ENCODE measurements at places on chromosomes 12 and 14.
A peak's percentile ranks its signal among the peaks of the same experiment; 100 is the strongest.

GRCh38 chr12:96585977-96586376, 96.6 kb downstream of the CFAP54 start:
- no peak overlapping the region for H3K4me3 ChIP-seq
- no peak overlapping the region for H3K27ac ChIP-seq
- H3K4me1 ChIP-seq, result no peaks in the 10 kb centered on the region
- no peaks in the 10 kb centered on the region for H3K36me3 ChIP-seq
- no peak for DNase-seq

GRCh38 chr12:131608740-131609690, 101.9 kb upstream of the SFSWAP start:
- H3K4me3 ChIP-seq, result peak overlapping the region; percentile 45
- peaks cover 1% of the 10 kb centered on the region for H3K36me3 ChIP-seq
- H3K27me3 ChIP-seq, result no peaks in the 10 kb centered on the region
- H3K4me1 ChIP-seq, result peaks cover 44% of the 10 kb centered on the region

DNA sequence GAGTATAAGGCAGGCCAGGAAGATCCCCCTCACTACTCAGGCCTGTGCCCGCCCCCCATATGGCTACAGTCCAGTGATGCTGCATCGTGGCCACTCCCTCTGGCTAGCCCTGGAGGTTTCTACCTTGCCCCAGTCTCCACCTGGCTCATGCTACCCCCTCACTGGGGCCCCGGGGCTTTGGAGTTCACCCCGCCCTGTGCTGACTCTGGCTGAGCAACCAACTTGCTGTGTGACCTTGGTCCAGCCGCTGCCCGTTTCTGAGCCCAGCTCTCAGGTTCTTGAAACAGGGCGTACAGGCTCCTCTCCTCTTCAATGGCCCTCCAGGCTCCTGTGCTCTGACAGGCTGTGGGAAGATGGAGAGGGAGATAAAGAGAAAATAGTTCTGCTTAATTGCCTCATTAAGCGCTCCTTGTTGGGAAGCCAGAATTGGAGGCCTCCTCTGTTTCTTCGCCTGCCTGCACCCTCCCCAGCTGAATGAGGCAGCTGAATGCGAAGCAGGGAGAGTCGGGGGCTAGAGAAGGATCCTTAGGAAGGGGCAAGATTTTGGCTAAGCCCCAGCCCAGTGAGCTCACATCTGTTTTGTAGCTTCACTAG, 138.2 kb upstream of the NCOR2 start:
- peaks cover 1% of the 10 kb centered on the region for H3K36me3 ChIP-seq
- H3K4me1 ChIP-seq, result no peaks in the 10 kb centered on the region
- H3K27ac ChIP-seq, result peak overlapping the region; percentile 67
- H3K4me3 ChIP-seq, result no peak overlapping the region
- no peaks in the 10 kb centered on the region for H3K27me3 ChIP-seq
- DNase-seq, result no peak

GRCh38 chr12:122854554-122854953, 19.3 kb downstream of the HIP1R start:
- no peak overlapping the region for H3K4me3 ChIP-seq
- H3K27me3 ChIP-seq, result no peaks in the 10 kb centered on the region
- no peak overlapping the region for H3K27ac ChIP-seq
- H3K36me3 ChIP-seq, result peaks cover 19% of the 10 kb centered on the region
- DNase-seq, result no peak

DNA sequence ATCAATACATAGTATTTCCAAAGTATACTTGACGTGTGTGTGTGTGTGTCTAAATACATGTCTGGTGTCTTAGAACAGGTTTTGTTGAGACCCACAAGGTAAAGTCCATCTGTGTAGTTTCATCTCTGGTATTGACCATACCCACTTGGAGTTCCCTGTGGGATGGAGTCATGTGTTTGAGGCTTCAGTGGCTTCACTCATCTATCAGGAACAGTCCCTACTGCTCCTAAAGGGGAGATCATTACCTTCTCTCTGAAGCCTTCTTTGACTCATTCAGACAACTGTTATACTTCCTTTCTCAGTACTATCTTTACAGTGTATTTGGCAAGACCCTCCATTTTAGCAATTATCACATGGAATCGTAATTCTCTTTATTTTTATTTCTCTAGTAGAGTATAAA, 14.2 kb downstream of the RAB21 start:
- peaks cover 50% of the 10 kb centered on the region for H3K4me1 ChIP-seq
- peaks cover 34% of the 10 kb centered on the region for H3K36me3 ChIP-seq
- H3K4me3 ChIP-seq, result no peak overlapping the region
- no peaks in the 10 kb centered on the region for H3K27me3 ChIP-seq

GRCh38 chr14:20177433-20177974, 13.2 kb upstream of the OR11G2 start:
- DNase-seq, result no peak
- H3K27ac ChIP-seq, result no peak overlapping the region
- no peaks in the 10 kb centered on the region for H3K36me3 ChIP-seq
- peaks cover 29% of the 10 kb centered on the region for H3K27me3 ChIP-seq
- H3K4me3 ChIP-seq, result no peak overlapping the region

- H3K4me1 ChIP-seq, result no peaks in the 10 kb centered on the region
- peaks cover 1% of the 10 kb centered on the region for H3K36me3 ChIP-seq
- DNase-seq, result no peak
- no peak overlapping the region for H3K27ac ChIP-seq
These were observed 5.6 kb downstream of the TBX5 start for GRCh38 chr12:114400361-114400811.

DNA sequence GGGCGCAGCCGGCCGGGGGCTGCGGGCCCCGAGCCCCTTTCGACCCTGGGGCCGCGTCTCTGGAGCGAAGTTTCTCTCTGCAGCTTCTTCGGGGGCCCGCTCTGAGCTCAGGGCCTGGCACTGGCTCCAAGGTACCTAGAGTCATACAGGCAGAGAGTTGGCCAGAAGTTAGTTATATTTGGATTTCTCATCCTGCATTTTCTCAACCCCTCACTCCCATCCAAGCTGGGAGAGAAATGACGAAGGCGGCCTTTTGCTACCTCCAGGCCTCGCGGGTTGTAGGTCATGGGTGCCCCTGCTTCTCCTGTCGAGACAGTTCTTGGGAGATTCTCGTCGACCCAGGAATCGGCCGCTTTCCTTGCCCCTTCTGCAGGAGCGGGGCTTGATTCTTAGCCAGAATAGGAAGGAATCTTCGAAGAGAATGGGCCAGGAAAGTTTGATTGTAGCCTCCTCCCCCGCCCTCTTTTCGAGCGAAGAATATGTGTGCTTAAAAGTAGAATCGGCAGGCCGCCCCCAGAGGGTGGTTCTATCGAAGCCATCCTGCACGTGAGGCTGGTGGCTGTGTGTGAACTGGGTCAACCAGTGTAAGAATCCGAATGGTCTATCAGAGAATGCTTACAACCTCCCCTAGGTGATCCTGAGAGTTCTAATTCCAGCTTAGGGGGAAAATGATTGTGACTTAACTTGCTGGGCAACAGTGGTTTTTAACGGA, 785 bp downstream of the MLEC start:
- H3K36me3 ChIP-seq, result peaks cover 11% of the 10 kb centered on the region
- H3K4me3 ChIP-seq, result peak overlapping the region; percentile 83
- no peak for DNase-seq
- peaks cover 34% of the 10 kb centered on the region for H3K4me1 ChIP-seq
- no peaks in the 10 kb centered on the region for H3K27me3 ChIP-seq

GRCh38 chr14:65007202-65007601, 20.5 kb downstream of the FNTB start:
- no peaks in the 10 kb centered on the region for H3K27me3 ChIP-seq
- H3K36me3 ChIP-seq, result peaks cover 8% of the 10 kb centered on the region
- no peak for DNase-seq

- DNase-seq, result no peak
- H3K27me3 ChIP-seq, result peaks cover 74% of the 10 kb centered on the region
- no peak overlapping the region for H3K4me3 ChIP-seq
- no peak overlapping the region for H3K27ac ChIP-seq
- peaks cover 1% of the 10 kb centered on the region for H3K36me3 ChIP-seq
- H3K4me1 ChIP-seq, result no peaks in the 10 kb centered on the region
These were observed 11.9 kb downstream of the LALBA start for GRCh38 chr12:48557919-48558318.

DNA sequence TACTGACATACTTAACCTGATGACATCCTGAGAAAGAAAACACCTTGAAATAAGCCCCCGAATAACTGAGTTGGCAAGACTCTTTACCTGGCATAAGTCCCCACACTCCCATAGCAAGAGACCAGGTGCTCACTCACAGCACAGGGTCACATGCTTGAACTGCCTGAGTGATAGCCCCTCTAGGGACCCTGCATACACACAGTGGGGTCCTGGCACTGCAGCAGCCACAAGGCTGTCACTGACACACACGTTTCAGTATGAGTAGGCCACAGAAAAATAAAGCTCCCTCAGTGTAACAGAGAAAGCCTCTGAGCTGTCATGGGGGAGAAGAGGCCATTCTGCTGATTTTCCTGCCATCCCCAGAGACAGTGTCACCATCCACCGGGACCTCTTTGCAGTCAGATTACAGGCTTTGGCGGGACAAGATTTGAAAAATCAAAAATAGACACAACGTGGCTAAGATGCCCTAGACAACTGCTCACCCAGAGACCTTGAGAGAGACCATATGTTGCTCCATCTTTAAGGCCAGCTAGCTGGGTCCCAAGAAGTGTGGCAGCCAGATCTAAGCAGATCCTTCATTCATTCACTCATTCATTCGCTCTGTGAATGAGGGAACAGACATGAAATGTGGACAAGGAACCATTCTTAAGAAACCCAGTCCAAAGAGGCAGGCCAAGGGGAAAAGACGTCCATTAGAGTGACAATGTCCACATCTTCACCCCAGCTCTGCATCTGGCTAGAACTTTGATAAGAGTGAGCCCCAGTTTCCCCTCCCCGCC, 1.6 kb downstream of the SCARB1 start:
- H3K27ac ChIP-seq, result no peak overlapping the region
- no peak for DNase-seq
- peak overlapping the region; percentile 83 for H3K4me3 ChIP-seq
- no peaks in the 10 kb centered on the region for H3K27me3 ChIP-seq
- H3K4me1 ChIP-seq, result peaks cover 13% of the 10 kb centered on the region
- no peaks in the 10 kb centered on the region for H3K36me3 ChIP-seq

DNA sequence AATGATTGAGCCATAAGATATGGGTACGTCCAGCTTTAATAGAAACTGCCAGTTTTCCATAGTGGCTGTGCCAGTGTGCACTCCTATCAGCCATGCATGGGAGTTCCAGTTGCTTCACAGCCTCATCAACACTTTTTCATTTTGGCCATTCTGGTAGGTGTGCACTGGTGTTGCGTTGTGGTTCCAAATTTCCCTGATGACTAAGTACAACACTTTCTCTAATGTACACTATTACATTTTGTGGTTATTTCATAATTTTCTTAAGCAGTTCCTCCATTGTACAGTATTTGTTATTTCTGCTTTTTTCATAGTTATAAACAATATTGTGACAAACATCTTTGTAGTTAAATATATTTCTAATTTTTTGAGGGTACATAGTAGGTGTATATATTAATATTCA, 21.5 kb upstream of the OAS1 start:
- no peaks in the 10 kb centered on the region for H3K4me1 ChIP-seq
- H3K36me3 ChIP-seq, result no peaks in the 10 kb centered on the region
- no peak overlapping the region for H3K4me3 ChIP-seq
- peaks cover 40% of the 10 kb centered on the region for H3K27me3 ChIP-seq
- DNase-seq, result no peak
- H3K27ac ChIP-seq, result no peak overlapping the region

- no peaks in the 10 kb centered on the region for H3K36me3 ChIP-seq
- no peaks in the 10 kb centered on the region for H3K27me3 ChIP-seq
- no peak overlapping the region for H3K27ac ChIP-seq
- DNase-seq, result no peak
- H3K4me3 ChIP-seq, result no peak overlapping the region
These were observed 258.7 kb downstream of the SYT10 start for GRCh38 chr12:33180918-33181317.

GRCh38 chr14:92950193-92950540, 27.2 kb downstream of the CHGA start:
- no peak overlapping the region for H3K27ac ChIP-seq
- H3K27me3 ChIP-seq, result no peaks in the 10 kb centered on the region
- no peak for DNase-seq
- H3K4me1 ChIP-seq, result peaks cover 16% of the 10 kb centered on the region
- no peak overlapping the region for H3K4me3 ChIP-seq
- H3K36me3 ChIP-seq, result peaks cover 19% of the 10 kb centered on the region

DNA sequence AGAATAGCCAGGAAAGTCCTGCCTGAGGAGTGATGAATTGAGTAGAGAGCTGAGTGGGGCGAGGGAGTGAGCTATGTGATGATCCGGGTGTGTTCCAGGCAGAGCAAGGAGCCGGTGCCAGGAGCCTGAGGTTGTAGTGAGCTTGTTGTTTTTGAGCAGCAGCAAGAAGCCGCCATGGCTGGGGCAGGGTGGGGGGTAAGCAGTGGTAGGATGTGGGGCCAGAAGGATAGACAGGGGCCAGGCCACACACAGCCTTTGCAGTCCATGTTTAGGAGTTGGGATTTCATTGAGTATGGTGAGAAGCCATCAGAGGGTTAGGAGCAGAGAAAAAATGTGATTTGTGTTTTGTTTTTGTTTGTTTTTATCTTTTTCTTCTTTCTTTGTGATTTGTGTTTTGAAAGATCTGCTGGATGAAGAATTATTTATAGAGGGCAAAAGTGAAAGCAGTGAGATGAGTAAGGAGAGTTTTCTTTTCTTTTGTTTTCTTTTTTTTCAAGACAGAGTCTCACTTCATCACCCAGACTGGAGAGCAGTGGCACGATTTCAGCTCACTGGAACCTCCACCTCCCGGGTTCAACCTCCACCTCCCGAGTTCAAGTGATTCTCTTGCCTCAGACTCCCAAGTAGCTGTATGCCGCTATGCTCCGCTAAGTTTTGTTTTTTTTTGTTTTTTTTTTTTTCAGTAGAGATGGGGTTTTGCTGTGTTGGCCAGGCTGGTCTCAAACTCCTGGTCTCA, 92.3 kb upstream of the BCAT1 start:
- DNase-seq, result no peak
- H3K4me1 ChIP-seq, result peaks cover 8% of the 10 kb centered on the region
- H3K27me3 ChIP-seq, result peaks cover 16% of the 10 kb centered on the region
- H3K36me3 ChIP-seq, result no peaks in the 10 kb centered on the region
- H3K4me3 ChIP-seq, result no peak overlapping the region
- no peak overlapping the region for H3K27ac ChIP-seq

DNA sequence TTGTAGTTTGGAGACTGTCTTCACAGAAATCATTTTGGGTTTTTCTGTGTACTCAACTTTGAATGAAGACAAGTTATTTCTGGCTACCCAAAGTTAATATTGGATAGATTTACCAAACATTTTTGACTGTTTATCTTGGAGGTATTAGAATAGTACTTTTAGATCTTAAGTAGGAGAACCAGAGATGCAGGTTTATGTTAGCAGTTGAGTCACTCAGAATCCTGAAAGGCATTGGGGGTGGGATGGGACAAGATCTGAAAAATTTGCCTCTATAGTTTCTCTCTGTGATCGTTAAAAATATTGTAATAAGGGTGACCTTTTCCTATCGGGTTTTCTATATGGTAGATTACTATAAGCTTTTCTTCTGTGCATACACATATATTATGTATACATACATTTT, 112.3 kb downstream of the TTC6 start:
- no peak overlapping the region for H3K27ac ChIP-seq
- no peaks in the 10 kb centered on the region for H3K36me3 ChIP-seq
- no peak for DNase-seq
